ENCODE measurements at places on chromosomes 16 and 17.
A peak's percentile ranks its signal among the peaks of the same experiment; 100 is the strongest.

GRCh38 chr16:46727184-46727583 lies 21.0 kb downstream of the MYLK3 start:
- no peaks in the 10 kb centered on the region for H3K4me1 ChIP-seq
- H3K27me3 ChIP-seq: no peaks in the 10 kb centered on the region
- DNase-seq: no peak
- no peak overlapping the region for H3K27ac ChIP-seq
- no peaks in the 10 kb centered on the region for H3K36me3 ChIP-seq

DNA sequence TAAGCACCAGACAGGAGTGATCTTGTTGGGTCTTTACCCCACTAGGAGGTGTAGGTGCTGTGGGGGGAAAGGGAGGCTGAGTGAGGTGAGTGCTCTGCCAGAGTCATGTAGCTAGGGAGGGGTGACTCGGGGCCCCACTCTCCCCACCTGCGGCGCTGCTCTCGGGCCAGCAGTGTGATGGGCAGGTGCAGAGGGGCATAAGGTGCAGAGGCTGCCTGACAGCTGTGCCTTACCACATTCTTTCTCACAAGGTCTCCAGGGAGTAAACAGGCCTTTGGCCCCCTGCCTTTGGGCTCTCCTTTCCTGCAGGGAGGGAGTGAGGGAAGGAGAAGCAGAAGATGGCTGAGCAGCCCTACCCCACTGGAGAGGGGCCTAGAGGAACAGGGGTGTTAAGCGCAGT lies 4.5 kb upstream of the CNP start:
- H3K27me3 ChIP-seq: no peaks in the 10 kb centered on the region
- H3K4me3 ChIP-seq: no peak overlapping the region

- no peak overlapping the region for H3K4me3 ChIP-seq
- no peak for DNase-seq
- H3K4me1 ChIP-seq: peaks cover 39% of the 10 kb centered on the region
- no peaks in the 10 kb centered on the region for H3K27me3 ChIP-seq
- H3K27ac ChIP-seq: no peak overlapping the region
These were observed 2.4 kb downstream of the EVI2A start for GRCh38 chr17:31318851-31319661.

GRCh38 chr17:19238167-19238505 lies 970 bp downstream of the EPN2 start:
- H3K36me3 ChIP-seq: peaks cover 17% of the 10 kb centered on the region
- peaks cover 14% of the 10 kb centered on the region for H3K4me1 ChIP-seq

- no peak overlapping the region for H3K4me3 ChIP-seq
- no peaks in the 10 kb centered on the region for H3K27me3 ChIP-seq
- H3K4me1 ChIP-seq: peaks cover 2% of the 10 kb centered on the region
- peaks cover 11% of the 10 kb centered on the region for H3K36me3 ChIP-seq
- DNase-seq: no peak
- H3K27ac ChIP-seq: no peak overlapping the region
These were observed 80.4 kb upstream of the CLEC18A start for GRCh38 chr16:69870761-69871160.

DNA sequence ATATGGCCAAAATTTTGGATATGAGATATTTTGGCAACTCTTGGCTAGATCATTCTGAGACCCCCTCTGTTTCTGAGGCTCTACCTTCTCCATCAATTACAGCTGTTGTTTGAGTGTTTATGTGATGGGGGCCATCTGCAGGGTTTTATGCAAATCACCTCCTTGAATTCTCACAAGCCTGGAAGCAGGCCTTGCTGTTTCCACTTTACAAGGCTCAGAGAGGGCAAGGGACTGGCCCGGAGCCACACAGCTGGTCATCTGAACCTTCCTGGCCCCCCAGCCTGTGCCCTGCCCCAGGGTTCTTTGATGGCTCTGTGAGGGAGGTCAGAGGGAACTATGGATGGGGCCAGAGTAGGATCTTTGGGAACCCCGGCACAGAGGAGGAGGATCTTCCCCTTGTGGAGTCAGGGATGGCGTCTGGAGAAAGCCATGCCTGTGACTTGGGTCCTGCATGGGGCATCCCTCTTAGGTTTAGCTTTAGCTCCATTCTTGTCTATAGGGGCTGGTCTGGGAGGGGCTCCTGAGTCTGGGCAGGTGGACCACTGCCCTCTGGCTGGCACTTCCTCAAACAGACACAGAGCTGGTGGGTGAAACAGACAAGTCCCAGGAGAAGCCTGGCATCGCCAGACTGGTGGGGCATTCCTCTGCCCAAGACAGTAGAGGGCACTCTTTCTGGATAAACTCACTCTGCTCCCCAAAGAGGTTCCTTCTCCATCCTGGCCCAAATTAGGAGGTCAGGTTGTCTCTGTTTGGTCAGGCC lies 26.2 kb downstream of the IL21R start:
- H3K4me3 ChIP-seq: no peak overlapping the region
- DNase-seq: no peak

DNA sequence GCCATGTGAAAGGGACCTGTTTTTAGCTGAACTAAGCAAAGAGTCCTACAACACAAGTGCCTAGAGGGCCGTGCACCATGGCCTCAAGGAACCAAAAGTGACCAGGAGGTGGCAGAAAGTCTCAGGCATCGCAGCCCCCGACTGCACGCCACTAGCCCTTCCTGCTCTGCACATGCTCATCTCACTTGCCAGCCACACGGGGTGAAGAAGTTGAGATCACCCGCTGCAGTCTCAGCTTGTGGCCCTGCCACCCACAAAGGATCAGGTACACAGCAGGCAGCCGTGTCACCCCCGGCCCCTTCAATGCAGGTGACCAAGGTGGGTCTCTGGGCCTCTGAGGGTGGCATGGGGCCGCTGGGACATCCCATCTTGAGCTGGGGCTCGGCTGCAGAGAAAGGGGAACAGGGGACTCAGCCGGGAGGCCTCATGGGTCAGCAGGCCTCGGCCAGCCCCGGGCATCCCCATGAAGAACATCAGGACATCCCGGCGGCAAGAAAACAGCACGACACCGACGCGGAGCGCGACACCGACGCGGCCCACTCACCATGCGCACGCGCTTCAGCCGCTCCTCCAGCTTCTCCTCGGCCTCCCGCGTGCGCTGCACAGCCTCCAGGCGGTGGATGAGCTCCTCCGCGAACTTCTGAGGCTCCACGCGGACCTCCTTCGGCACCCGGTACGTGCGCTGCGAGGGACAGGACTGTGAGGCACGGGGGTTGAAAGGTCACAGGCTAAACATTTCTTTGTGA lies 21.0 kb downstream of the PDIA2 start:
- peaks cover 39% of the 10 kb centered on the region for H3K36me3 ChIP-seq
- H3K27ac ChIP-seq: no peak overlapping the region
- no peak overlapping the region for H3K4me3 ChIP-seq
- no peaks in the 10 kb centered on the region for H3K27me3 ChIP-seq
- DNase-seq: no peak

DNA sequence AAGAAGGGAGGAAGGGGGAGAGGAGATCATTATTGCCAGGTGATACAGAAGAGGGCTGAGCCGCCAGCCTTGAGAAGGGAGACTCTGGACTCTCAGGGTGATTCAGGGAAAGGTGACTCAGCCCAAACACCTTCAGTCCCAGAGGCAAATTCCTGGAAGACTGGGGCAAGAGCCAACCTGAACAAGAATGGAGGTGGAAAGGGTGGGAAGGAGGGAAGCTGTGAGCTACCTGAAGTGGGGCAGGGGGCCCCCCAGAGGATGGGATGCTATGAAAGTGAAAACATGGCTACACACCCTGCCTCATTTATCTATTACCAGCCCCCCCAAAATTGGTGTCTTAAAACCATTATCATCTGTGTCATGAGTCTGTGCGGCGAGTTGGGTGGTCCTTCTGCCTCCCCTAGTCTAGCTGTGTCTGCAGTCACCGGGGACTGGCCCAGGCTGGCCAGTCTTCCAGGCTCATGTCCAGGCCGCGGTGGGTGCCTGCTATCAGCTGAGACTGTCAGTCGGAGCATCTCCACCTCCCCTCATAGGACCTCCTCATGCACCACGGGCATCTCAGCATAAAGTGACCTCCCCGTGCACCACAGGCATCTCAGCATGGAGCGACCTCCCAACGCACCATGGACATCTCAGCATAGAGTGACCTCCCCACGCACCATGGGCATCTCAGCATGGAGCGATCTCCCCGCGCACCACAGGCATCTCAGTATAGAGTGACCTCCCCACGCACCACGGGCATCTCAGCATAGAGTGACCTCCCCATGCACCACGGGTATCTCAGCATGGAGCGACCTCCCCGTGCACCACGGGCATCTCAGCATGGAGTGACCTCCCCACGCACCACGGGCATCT lies 3.2 kb upstream of the SLC47A2 start:
- peak overlapping the region; percentile 60 for H3K27ac ChIP-seq
- no peaks in the 10 kb centered on the region for H3K36me3 ChIP-seq
- peak; percentile 80 for DNase-seq
- H3K27me3 ChIP-seq: no peaks in the 10 kb centered on the region
- H3K4me1 ChIP-seq: peaks cover 35% of the 10 kb centered on the region

- no peaks in the 10 kb centered on the region for H3K27me3 ChIP-seq
- peak overlapping the region; percentile 59 for H3K27ac ChIP-seq
- H3K4me1 ChIP-seq: peaks cover 17% of the 10 kb centered on the region
These were observed 2.6 kb downstream of the ATP2C2 start for GRCh38 chr16:84370723-84371552.

GRCh38 chr17:32513579-32513978 lies 26.8 kb downstream of the CDK5R1 start:
- no peaks in the 10 kb centered on the region for H3K36me3 ChIP-seq
- H3K4me3 ChIP-seq: no peak overlapping the region
- H3K27me3 ChIP-seq: no peaks in the 10 kb centered on the region
- DNase-seq: no peak
- H3K4me1 ChIP-seq: no peaks in the 10 kb centered on the region

DNA sequence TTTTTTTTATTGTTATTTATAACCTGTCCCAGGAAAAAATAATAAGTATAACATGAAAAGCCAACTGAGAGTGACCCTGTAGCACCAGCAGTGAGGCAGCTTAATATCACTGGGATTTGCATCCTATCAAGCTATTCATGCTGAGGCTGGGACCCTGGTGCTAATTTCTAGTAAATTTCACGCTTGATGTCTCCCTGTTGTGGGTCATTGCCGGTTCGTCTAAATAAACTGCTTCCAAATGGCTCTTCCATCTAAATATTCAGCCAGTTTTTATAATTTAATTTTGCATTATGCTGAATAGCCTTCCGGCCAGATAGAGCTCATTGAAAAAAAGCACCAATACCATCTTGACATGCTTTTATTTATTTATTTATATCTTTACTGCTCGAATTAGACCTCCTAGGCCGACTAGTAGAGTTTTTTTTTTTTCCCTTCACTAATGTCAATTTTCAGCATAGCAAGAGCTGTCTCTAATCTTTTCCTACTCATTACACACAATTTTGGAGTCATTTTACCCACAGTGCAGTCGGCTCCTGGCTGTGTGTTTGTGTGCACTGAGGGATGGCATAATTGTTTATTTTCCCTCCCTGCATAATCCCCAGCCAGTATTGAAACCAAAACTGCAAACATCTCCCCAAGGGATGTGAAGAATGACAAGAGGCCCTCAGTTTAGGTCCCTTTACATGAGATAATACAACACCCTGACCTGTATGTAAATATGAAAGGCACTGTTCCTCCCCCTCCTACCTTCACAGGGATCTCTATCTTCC lies 168.8 kb downstream of the AATF start:
- peaks cover 86% of the 10 kb centered on the region for H3K36me3 ChIP-seq
- no peaks in the 10 kb centered on the region for H3K4me1 ChIP-seq
- no peak overlapping the region for H3K27ac ChIP-seq

DNA sequence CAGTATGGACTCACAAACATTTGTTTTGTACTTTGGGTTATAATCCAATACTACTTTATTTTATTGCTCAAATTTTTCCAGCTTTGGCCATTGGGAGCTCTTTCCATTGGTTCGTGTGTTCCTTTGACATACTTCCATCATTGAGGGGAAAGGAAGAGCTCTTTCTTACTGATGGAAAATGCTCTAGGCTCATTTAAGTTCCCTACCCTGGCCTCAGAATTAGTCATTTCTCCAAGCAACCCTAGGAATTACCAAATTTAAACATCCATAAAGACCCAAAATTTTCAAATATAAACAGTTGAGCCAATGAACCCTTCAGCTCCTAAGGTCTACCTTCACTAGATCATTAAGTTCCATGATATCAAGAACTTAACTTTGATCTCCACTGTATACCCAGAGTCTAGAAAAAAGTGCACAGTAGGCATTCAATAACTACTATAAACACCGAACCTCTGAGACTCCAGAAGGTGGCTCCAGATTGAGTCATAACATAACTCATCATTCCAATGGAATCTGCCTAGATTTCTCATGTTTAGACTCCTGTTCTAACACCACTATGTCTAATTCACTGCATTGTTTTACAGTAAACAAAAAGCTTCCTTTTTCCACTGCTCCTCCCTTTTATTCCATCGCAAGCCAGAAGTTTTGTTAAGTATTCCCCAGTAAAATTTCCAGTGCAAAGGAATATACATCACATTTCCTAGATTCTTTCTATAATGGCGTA lies 39.0 kb downstream of the SMURF2 start:
- H3K4me3 ChIP-seq: no peak overlapping the region
- peaks cover 15% of the 10 kb centered on the region for H3K36me3 ChIP-seq

- no peak overlapping the region for H3K4me3 ChIP-seq
- no peaks in the 10 kb centered on the region for H3K27me3 ChIP-seq
- H3K36me3 ChIP-seq: no peaks in the 10 kb centered on the region
- peak; percentile 29 for DNase-seq
- no peaks in the 10 kb centered on the region for H3K4me1 ChIP-seq
These were observed 5.9 kb upstream of the DNAH17 start for GRCh38 chr17:78583091-78583490.

GRCh38 chr17:28963841-28964240 lies 12.5 kb upstream of the PHF12 start:
- no peaks in the 10 kb centered on the region for H3K27me3 ChIP-seq
- no peaks in the 10 kb centered on the region for H3K4me1 ChIP-seq
- no peak for DNase-seq
- no peak overlapping the region for H3K27ac ChIP-seq
- no peak overlapping the region for H3K4me3 ChIP-seq

DNA sequence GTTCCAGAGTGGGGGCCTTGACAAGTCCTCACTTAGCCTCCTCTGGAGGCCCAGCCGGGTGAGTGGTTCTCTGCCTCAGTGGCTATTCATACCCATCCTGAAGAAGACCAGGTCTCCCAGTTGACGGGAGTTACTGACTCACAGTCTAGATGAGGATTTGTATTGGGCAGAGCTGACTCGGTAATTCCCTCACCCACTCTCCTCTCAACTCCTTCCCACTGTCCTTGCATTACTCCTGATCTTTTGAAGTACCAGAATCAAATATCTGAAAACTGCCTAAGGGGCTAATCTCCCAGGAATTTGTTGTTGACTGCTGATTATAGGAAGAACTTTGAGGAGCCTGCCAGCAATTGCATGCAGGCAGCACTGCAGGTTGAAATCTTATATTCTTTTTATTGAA lies 14.2 kb downstream of the SAP30BP start:
- H3K4me3 ChIP-seq: no peak overlapping the region
- DNase-seq: no peak
- H3K27ac ChIP-seq: peak overlapping the region; percentile 100
- no peaks in the 10 kb centered on the region for H3K27me3 ChIP-seq

- no peak overlapping the region for H3K27ac ChIP-seq
- no peak overlapping the region for H3K4me3 ChIP-seq
- no peaks in the 10 kb centered on the region for H3K4me1 ChIP-seq
- H3K36me3 ChIP-seq: no peaks in the 10 kb centered on the region
These were observed 160.6 kb downstream of the IRX3 start for GRCh38 chr16:54125751-54126655.

All from RWPE2 (cell line).